ENCODE measurements at places on chromosomes 2 and 18. TPM values are rescaled to one million over a fixed set of nuclear protein-coding genes. Genes with fewer than 3 reads are reported as not detected.
A peak's percentile ranks its signal among the peaks of the same experiment; 100 is the strongest.

GRCh38 chr2:150476809-150477302 lies 10.6 kb downstream of the RND3 start:
- H3K27ac ChIP-seq = no peak overlapping the region
- no peaks in the 10 kb centered on the region for H3K36me3 ChIP-seq
- no peak for DNase-seq
- H3K4me3 ChIP-seq = no peak overlapping the region

- H3K36me3 ChIP-seq = peaks cover 4% of the 10 kb centered on the region
Measured at GRCh38 chr18:69981948-69982347, 34.3 kb upstream of the CD226 start.

- no peak overlapping the region for H3K4me3 ChIP-seq
- no peak overlapping the region for H3K27ac ChIP-seq
- no peak for DNase-seq
- H3K4me1 ChIP-seq = no peaks in the 10 kb centered on the region
- no peaks in the 10 kb centered on the region for H3K36me3 ChIP-seq
- no peaks in the 10 kb centered on the region for H3K27me3 ChIP-seq
Measured at GRCh38 chr2:65494078-65494477, 61.7 kb upstream of the SPRED2 start.

- peak; percentile 36 for DNase-seq
- no peak overlapping the region for H3K27ac ChIP-seq
- H3K4me3 ChIP-seq = no peak overlapping the region
Measured at GRCh38 chr2:203718087-203718486, 11.6 kb downstream of the CD28 start.

The CAPN14 gene
- 1.3 TPM for total RNA-seq
